Thoracic aorta (tissue), 2 donors: ENCODE measurements at places on chromosomes 12 and 14.

- H3K36me3 ChIP-seq = no peaks in the 10 kb centered on the region
- no peaks in the 10 kb centered on the region for H3K4me1 ChIP-seq
- H3K27ac ChIP-seq = no peak overlapping the region
- no peak for DNase-seq
- H3K4me3 ChIP-seq = no peak overlapping the region
These were observed 376.4 kb upstream of the DDHD1 start for GRCh38 chr14:53529519-53529918.

GRCh38 chr14:61387076-61387475 lies 65.7 kb downstream of the PRKCH start:
- DNase-seq = no peak
- H3K27ac ChIP-seq = no peak overlapping the region
- H3K4me3 ChIP-seq = no peak overlapping the region

- no peaks in the 10 kb centered on the region for H3K4me1 ChIP-seq
- no peaks in the 10 kb centered on the region for H3K36me3 ChIP-seq
- no peak for DNase-seq
- no peak overlapping the region for H3K4me3 ChIP-seq
- H3K27ac ChIP-seq = no peak overlapping the region
These were observed 41.9 kb upstream of the RD3L start for GRCh38 chr14:103984196-103984595.

GRCh38 chr14:38342803-38343202 lies 86.9 kb upstream of the CLEC14A start:
- H3K36me3 ChIP-seq = no peaks in the 10 kb centered on the region
- no peaks in the 10 kb centered on the region for H3K27me3 ChIP-seq
- H3K4me3 ChIP-seq = no peak overlapping the region
- no peak for DNase-seq
- no peaks in the 10 kb centered on the region for H3K4me1 ChIP-seq

- H3K27ac ChIP-seq = no peak overlapping the region
- H3K4me1 ChIP-seq = peaks cover 10% of the 10 kb centered on the region
- peak overlapping the region; percentile 10 for H3K4me3 ChIP-seq
- no peaks in the 10 kb centered on the region for H3K36me3 ChIP-seq
- DNase-seq = no peak
These were observed 80.6 kb downstream of the BTG1 start for GRCh38 chr12:92065018-92065499.

DNA sequence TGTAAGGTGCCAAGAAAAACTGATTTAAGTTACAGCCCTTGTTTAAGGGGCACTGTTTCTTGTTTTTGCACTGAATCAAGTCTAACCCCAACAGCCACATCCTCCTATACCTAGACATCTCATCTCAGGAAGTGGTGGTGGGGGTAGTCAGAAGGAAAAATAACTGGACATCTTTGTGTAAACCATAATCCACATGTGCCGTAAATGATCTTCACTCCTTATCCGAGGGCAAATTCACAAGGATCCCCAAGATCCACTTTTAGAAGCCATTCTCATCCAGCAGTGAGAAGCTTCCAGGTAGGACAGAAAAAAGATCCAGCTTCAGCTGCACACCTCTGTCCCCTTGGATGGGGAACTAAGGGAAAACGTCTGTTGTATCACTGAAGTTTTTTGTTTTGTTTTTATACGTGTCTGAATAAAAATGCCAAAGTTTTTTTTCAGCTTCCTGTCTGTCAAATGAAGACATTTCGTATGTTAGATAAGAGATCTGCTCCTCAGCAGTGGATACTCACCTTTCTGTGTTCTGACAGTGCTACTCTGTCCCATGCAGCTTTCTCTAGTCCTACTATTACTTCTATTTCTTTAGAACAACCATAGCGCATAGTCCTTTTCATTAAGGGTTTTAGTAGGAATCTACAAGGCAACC lies 1.2 kb upstream of the PA2G4 start:
- peaks cover 5% of the 10 kb centered on the region for H3K4me1 ChIP-seq
- peaks cover 13% of the 10 kb centered on the region for H3K36me3 ChIP-seq
- H3K4me3 ChIP-seq = peak overlapping the region; percentile 90
- no peaks in the 10 kb centered on the region for H3K27me3 ChIP-seq
- no peak for DNase-seq

- H3K36me3 ChIP-seq = no peaks in the 10 kb centered on the region
- no peaks in the 10 kb centered on the region for H3K4me1 ChIP-seq
- H3K27me3 ChIP-seq = no peaks in the 10 kb centered on the region
- DNase-seq = no peak
- no peak overlapping the region for H3K27ac ChIP-seq
These were observed 24.5 kb downstream of the MMP17 start for GRCh38 chr12:131852551-131853299.

DNA sequence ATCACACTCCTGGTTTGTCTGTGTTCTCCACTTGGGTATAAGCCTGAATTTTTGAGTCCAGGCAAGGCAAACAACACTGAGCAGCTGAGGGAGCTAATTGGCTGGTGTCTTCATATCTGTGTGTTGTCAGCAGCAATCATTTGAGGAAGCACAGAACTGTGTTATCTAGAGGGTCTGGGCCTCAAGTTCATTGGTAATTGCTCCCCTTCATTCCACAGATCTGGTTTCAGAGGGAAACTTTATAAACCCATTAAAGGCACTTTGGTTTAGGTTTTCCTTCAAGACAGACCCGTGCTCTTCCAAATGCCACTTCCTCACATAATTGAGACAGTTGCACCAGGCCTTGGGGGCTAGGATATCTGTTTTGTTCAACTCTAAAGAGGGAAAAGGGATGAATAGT lies 5.6 kb downstream of the DACT1 start:
- no peak overlapping the region for H3K27ac ChIP-seq
- DNase-seq = no peak
- H3K4me3 ChIP-seq = no peak overlapping the region
- H3K36me3 ChIP-seq = peaks cover 45% of the 10 kb centered on the region
- H3K4me1 ChIP-seq = peaks cover 5% of the 10 kb centered on the region

GRCh38 chr14:101631199-101631598 lies 69.9 kb downstream of the DIO3 start:
- H3K27me3 ChIP-seq = no peaks in the 10 kb centered on the region
- no peak overlapping the region for H3K4me3 ChIP-seq
- no peak overlapping the region for H3K27ac ChIP-seq
- no peaks in the 10 kb centered on the region for H3K36me3 ChIP-seq
- peaks cover 7% of the 10 kb centered on the region for H3K4me1 ChIP-seq

- no peaks in the 10 kb centered on the region for H3K36me3 ChIP-seq
- peak overlapping the region; percentile 41 for H3K4me3 ChIP-seq
- peak overlapping the region; percentile 65 for H3K27ac ChIP-seq
- no peak for DNase-seq
These were observed 452.8 kb downstream of the AEBP2 start for GRCh38 chr12:19891936-19892591.

- DNase-seq = no peak
- no peak overlapping the region for H3K27ac ChIP-seq
- H3K27me3 ChIP-seq = no peaks in the 10 kb centered on the region
These were observed 436.2 kb upstream of the FLRT2 start for GRCh38 chr14:85093631-85094330.

GRCh38 chr12:53516758-53517455 lies 9.6 kb upstream of the NPFF start:
- no peak overlapping the region for H3K27ac ChIP-seq
- H3K36me3 ChIP-seq = peaks cover 77% of the 10 kb centered on the region
- no peaks in the 10 kb centered on the region for H3K27me3 ChIP-seq
- no peaks in the 10 kb centered on the region for H3K4me1 ChIP-seq
- DNase-seq = no peak
- H3K4me3 ChIP-seq = no peak overlapping the region

GRCh38 chr12:6843118-6843902 lies 2.6 kb downstream of the GNB3 start:
- DNase-seq = no peak
- H3K36me3 ChIP-seq = peaks cover 26% of the 10 kb centered on the region
- no peaks in the 10 kb centered on the region for H3K27me3 ChIP-seq
- no peaks in the 10 kb centered on the region for H3K4me1 ChIP-seq

DNA sequence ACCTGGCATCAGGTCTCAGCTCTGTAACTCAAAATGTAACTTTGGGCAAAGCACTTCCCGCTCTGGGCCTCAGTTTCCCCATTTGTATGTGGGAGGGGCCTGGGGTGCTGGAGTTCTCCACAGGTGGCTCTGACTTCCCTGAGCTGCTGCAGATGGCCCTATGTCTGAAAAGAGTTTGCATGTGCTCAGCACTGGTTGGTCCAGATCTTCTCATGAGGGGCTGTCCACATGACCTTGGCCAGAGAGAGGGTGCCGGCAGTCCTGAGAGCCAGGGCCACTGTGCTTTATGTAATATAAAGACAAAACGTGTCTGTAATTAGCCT lies 7.2 kb upstream of the CACNA2D4 start:
- no peaks in the 10 kb centered on the region for H3K36me3 ChIP-seq
- H3K4me1 ChIP-seq = peaks cover 42% of the 10 kb centered on the region
- H3K4me3 ChIP-seq = no peak overlapping the region

GRCh38 chr12:81203671-81204204 lies 125.9 kb downstream of the ACSS3 start:
- DNase-seq = no peak
- H3K4me1 ChIP-seq = no peaks in the 10 kb centered on the region
- H3K36me3 ChIP-seq = no peaks in the 10 kb centered on the region
- H3K27ac ChIP-seq = no peak overlapping the region
- H3K4me3 ChIP-seq = no peak overlapping the region

GRCh38 chr14:101731187-101732080 lies 30.1 kb upstream of the PPP2R5C start:
- no peaks in the 10 kb centered on the region for H3K27me3 ChIP-seq
- H3K27ac ChIP-seq = no peak overlapping the region
- peak overlapping the region; percentile 24 for H3K4me3 ChIP-seq
- DNase-seq = no peak
- H3K36me3 ChIP-seq = no peaks in the 10 kb centered on the region
- H3K4me1 ChIP-seq = no peaks in the 10 kb centered on the region

DNA sequence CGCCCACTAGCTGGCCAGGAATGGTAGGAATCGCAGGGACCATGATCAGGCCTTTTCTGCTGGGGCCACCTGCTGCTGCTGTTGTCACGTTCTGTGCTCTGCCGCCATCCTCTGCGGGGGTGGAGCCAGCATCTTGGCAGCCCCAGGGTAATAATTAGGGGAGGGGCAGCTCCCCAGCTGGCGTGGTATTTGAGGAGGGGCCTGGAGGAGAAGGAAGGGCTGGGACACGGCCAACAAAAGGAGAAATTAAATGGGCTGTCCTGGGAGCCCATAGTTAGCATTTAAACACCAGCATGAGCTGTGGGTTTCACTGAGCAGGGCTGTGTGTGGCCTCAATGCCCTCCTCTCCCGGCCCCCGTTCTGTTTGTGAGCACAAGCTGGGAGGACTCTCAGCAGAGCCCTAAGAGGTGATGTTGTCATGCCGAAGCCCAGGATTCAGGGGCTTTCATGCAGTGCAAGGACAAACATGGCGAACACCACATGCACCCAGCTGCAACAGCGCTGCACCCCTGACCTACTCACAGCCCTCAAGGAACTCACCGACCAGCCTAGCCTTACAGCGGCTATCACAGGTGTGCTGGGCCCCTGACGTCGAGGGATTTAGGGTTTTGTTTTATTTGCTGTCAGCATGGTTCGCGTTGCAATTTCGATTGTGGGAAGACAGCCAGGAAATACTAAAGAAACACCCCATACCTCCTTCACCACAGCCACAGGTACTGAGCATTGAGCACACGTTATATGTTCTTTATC lies 324.3 kb downstream of the CACNA1C start:
- H3K4me1 ChIP-seq = peaks cover 97% of the 10 kb centered on the region
- no peak for DNase-seq
- H3K36me3 ChIP-seq = no peaks in the 10 kb centered on the region
- no peak overlapping the region for H3K4me3 ChIP-seq

DNA sequence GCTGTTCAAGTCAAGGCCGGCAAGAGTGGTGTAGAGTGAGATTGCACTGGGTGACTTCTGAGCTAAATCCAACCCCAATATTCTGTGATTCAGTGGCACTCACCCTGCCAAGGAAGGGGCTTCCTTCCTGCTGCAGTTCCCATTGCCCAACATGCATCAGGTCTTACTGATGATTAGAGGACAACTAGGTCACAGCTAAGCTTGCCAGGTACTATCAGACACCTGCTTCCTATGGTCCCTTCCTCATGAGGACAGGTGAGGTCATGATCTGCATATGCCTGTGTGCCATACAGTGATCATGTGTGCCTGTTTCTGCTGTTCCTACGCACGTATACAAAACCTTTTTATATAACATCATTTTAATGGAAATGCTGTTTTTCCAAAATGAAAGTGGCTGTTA lies 1.7 kb upstream of the CTDSP2 start:
- peaks cover 38% of the 10 kb centered on the region for H3K4me1 ChIP-seq
- DNase-seq = no peak
- H3K36me3 ChIP-seq = no peaks in the 10 kb centered on the region
- H3K27me3 ChIP-seq = no peaks in the 10 kb centered on the region
- H3K4me3 ChIP-seq = no peak overlapping the region

DNA sequence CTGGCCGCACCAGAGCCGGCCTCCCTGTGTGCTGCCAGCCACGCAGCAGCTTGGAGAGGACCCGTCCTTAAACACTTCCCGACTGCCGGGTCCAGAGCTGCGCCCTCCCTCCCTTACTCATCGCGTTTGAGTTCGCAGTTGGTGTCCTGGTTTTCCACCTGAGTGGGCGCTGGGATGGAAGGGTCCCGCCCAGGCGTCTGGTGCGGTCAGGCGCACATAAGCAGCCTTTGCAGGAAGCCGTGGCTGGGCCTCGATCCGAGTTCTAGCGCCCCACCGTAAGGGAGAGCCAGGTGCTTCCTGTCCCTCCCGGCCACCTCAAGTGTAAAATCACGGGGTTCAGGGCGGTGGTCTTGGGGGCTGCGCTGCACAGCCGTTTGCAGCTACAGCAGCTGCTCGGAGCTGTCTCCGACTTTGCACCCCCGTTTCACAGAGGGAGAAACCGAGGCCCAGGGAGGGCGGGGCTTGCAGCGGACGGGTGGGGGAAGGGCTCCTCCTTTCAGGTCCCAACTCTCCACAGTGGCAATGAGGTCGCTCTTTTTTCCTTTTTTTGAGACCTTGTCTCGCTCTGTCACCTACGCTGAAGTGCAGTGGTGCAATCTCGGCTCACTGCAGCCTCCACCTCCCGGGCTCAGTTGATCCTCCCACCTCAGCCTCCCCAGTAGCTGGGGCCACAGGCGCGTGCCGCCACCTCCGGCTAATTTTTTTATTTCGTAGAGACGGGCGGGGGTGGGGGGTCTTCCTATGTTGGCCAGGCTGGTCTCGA lies 51.3 kb downstream of the LRCOL1 start:
- H3K4me3 ChIP-seq = peak overlapping the region; percentile 79
- H3K27ac ChIP-seq = no peak overlapping the region
- H3K27me3 ChIP-seq = no peaks in the 10 kb centered on the region
- H3K4me1 ChIP-seq = peaks cover 22% of the 10 kb centered on the region
- H3K36me3 ChIP-seq = no peaks in the 10 kb centered on the region
- no peak for DNase-seq

GRCh38 chr12:32148372-32148771 lies 41.7 kb downstream of the BICD1 start:
- H3K36me3 ChIP-seq = no peaks in the 10 kb centered on the region
- no peak overlapping the region for H3K4me3 ChIP-seq
- DNase-seq = no peak
- H3K4me1 ChIP-seq = no peaks in the 10 kb centered on the region
- H3K27ac ChIP-seq = no peak overlapping the region

GRCh38 chr14:52241087-52241793 lies 26.3 kb upstream of the PTGDR start:
- H3K4me1 ChIP-seq = no peaks in the 10 kb centered on the region
- H3K27me3 ChIP-seq = no peaks in the 10 kb centered on the region
- H3K4me3 ChIP-seq = no peak overlapping the region
- no peak for DNase-seq
- H3K36me3 ChIP-seq = no peaks in the 10 kb centered on the region
- H3K27ac ChIP-seq = no peak overlapping the region
